ENCODE measurements at places on chromosomes 2 and 18.

DNA sequence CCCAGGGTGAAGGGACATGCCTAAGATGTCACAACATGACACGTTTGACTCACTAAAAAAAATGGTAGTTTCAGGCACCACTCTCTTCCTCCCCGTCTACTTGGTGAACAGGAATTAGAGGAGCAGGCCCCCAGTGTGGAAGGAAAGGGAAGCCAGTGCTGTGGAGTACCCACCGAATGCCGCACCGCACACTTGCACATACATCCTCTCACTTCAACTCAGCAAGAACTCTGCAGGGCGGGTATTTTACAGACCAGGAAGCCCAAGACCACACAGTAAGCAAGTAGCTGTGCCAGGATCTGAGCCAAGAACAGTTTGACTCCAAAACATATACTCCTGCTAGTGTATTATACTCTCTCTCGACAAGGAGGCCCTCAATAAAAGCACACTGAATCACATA, 69.8 kb downstream of the BCL2 start:
- no peak for DNase-seq

GRCh38 chr2:143192716-143193115, 63.5 kb downstream of the ARHGAP15 start:
- no peak for DNase-seq

DNA sequence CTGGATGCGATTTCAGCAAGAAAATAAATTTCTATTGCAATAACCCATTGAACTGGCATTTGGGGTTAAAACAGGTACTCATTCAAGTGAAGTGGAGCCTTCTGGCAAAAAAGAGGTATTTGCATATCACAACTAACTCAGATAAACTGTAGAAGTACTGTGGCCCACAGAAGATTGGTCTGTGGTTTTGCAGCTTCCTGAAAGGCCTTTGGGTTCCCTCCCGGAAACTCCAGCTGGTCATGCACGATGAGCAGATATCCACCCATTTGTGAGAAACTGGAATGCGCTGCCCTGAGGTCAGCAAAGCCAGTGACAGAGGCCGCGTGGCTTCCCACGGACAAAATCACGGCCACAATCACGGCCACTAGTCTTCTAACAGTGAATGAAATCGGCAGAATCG, 106.3 kb downstream of the EPHA4 start:
- no peak for DNase-seq

DNA sequence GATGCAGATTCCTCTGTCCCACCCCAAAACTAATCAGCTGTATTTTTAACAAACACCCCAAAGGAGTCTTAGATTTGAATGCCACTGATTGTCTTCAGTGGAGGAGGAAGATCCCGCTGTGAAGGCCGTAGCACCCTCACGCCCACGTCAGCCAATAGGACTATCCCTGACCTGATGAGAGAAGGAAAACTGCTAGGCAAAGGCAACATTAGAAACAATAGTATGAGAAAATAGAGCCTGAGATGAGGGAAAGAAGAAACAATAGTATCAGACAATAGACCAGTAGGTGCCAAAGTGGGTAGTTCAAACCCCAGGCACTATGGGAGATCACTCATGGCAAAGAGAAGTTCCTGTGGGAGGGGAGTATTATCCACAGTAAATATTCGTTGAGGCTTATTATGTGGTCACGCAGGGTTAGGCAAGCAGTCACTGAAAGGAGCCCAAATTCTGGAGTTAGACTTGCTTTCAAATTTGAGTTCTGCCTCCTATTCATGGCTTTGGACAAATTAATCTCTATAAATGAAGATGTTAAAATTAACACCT, 2.8 kb downstream of the PCBP1 start:
- no peak for DNase-seq

DNA sequence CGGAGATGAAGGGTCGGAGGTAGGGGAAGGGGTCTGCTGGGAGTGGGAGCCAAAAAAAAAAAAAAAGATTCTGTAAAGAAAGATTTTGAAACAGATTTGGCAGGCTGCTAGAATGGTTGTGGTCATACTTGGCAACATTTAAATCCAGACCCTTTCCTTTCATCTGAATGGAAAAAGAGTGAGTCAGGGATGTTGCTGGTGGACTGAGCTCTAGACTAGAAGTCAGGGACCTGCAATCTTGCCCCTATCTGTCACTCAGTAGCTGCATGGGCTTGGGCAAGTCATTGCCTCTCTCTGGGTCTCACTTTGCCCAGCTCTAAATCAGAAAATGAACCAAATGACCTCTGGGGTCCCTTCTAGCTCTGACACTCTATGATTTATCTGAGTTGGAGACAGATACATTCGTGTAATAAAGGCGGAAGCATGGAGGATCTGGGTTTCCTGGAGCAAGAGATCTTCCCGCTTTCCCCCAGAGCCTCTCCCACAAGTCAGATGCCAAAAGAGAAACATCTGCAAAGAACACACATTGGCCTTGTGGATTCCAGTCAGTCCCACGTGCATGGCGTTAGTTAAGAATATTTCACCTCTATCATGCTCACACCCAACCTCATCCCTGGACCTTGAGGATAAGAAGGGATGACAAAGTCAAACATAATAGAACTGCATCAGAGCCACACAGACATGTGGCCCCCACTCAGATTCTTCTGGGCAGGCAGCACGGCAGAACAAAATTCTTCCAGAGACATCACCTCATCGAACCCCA, 58.5 kb downstream of the ADD2 start:
- DNase-seq: no peak

DNA sequence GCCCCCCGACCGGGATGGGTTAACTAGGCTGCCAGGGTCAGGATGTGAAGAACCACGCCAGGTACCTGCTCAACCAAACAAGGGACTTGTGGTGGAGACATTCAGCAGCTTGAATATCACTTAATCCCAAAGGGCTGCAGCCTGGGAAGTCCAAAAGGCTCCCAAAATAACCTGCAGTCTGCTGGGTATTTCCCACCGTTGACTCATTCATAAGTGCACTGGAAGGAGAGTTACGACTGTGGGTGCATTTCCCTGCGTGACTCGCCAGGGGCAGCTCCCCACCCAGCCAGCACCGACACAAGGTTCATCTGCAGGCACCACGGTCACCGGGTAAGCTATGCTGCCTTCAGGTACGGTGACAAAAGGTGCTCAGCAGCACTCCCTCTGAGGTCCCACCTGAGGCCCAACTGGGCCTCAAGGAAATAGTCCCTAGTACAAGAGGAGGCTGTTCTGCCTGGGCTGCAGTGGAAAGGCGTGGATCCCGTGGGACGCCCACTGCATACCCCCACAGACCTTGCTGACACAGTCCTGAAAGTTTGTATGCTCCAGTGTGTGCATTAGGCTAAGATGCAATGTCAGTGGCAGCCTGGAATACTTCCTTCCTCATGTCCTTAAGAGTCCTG, 86.5 kb downstream of the UXS1 start:
- no peak for DNase-seq

GRCh38 chr2:54073796-54074195, 41.6 kb upstream of the ACYP2 start:
- no peak for DNase-seq

GRCh38 chr2:28915939-28916338, 21.5 kb downstream of the WDR43 start:
- DNase-seq: no peak

DNA sequence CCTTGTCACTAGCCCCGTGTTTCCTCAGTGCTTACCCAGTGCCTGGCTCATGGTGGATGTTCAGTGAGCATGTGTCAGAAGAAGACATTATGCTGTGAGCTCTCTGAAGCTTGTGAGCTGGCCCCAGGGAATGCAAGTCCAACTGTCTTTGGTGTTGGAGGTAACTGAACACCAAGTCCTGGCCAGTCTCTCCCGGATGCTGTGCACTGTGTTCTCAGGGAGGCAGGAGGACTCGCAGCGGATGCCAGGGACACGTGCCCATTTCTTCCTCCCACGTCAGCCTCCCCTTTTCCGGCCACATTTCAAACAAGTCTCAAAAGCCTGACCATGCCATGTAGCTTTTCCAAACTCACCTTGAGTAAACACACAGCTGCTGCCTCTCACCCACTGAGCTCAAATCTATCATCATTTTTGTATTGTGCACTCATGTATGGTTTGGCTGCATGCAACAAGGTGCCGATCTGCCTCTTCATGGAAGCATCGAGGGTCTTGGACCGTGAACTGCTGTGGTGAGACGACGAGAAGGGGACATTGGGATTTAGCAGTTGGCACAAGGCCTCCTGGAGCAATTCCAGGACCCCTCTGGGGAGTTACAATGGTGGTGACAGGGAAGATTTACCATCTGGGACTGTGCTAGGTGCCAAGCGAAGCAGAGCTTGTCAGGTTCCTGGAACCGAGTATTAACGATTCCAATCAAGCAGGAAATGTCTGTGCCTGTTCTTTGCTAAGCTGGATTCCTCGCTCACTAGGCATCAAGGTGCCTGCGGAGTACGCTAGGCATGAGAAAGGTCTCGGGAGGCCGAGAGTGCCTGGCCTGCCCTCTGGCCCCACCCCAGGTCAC, 44.4 kb upstream of the MGAT4A start:
- DNase-seq: no peak

- no peak for DNase-seq
Measured at GRCh38 chr2:195411219-195411687, 245.8 kb upstream of the SLC39A10 start.

- DNase-seq: no peak
Measured at GRCh38 chr2:235011929-235012631, 60.3 kb downstream of the SH3BP4 start.

GRCh38 chr2:171167352-171167997, 6.8 kb upstream of the TLK1 start:
- no peak for DNase-seq

Measured in nucleus accumbens (tissue), 56 donors.